ENCODE measurements at places on chromosomes 2 and 18.

DNA sequence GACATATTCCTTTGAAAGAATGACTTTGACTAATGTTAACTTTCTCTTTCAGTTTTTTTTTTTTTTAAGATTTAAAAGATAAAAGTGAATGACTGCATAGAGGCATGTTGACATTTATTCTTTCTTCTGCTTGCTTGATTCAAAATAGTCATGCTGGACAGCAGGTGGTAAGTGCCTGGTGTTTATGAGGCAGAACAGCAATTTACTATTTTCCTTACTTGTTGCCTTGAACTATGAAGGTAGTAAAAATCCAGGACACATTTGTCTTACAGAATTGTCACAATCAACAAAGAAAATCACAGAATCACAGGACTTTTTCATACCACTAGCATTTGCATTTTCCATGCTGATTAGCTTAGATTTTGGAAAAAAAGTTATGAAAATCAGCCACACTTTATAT, 388.3 kb downstream of the CTNNA2 start:
- DNase-seq = no peak

GRCh38 chr2:70204452-70204851, 13.6 kb upstream of the C2orf42 start:
- no peak for DNase-seq

- DNase-seq = no peak
These were observed 228.7 kb downstream of the ATAD2B start for GRCh38 chr2:23698116-23698693.

DNA sequence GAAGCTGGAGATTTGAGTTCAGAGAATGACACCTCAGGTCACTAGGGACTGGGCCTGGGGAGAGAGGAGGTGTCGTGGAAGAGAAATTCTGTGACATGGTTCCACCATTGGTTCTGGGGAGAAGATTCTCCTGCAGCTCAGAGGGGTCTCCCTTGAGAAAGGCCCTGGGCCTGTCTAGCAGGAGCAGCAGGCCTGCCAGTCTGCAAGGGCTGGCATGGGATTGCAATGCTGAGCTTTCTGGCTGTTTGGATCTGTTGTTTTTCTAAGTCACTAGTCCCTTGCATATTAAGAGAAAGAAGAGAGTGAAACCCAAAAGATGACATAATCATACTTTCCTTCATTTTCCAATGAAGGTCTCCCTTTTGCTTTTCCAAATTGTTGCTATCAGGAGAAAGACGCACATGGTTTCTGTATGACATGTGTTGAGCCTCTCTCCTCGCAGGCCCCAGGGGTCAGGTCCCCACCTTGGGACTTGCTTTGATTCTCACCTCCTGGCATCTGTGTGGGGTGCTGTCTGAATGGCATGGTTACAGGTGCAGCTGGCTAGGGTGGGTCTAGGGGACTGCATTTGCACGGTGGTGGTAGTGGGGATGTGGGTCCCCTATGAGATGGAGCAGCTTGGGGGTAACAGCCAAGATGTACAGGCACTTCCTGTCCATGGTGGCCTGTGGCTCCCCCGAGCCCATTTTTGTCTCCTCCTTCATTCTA, 117.8 kb downstream of the GLI2 start:
- no peak for DNase-seq

- DNase-seq = no peak
These were observed 8.3 kb downstream of the KCNF1 start for GRCh38 chr2:10919771-10920621.

GRCh38 chr2:241105641-241106040, 3.6 kb upstream of the MTERF4 start:
- DNase-seq = no peak

GRCh38 chr18:63476668-63477067, at the start of gene SERPINB5:
SERPINB5 (plus strand) TSS chr18:63476958; CDS start chr18:63484429, 7,471 bp downstream.
- DNase-seq = no peak

DNA sequence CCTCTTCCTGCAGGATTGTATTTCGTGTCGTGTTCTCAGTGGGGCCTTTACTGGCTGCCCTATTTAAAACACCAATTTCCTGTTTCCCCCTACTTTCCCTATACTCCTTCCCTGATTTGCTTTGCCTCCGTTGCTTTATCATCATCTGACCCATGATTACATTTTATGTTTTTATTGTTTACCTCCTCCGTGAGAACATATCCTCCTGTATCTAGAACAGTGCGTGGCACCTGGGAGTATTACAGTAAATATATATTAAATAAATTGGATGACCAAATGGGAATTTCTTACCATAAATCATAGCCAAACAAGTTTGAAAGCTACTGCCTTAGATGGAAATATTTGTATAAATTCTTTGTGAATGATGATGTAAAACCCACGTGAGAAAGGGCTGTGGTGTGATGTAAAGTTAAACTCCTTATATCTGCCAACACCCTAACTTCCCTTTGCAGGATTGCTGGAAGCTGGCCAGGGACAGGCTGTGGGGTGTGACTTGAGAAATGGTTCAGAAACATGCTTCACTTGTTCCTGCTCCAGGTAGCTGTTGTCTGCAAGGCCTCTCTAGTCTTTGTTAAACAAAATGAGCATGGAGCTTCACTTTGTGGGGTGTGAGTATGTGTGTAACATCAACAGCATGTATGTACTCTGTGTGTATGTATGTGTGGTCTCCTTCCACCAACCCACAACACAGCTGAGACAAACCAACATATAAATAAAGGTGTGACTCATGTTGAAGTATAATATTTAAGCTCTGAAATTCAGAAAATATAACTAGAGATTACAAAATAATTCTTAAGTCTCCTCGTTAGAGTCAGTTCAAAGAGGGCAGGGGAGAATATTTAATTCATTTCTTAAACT, 40.3 kb downstream of the LHCGR start:
- no peak for DNase-seq

DNA sequence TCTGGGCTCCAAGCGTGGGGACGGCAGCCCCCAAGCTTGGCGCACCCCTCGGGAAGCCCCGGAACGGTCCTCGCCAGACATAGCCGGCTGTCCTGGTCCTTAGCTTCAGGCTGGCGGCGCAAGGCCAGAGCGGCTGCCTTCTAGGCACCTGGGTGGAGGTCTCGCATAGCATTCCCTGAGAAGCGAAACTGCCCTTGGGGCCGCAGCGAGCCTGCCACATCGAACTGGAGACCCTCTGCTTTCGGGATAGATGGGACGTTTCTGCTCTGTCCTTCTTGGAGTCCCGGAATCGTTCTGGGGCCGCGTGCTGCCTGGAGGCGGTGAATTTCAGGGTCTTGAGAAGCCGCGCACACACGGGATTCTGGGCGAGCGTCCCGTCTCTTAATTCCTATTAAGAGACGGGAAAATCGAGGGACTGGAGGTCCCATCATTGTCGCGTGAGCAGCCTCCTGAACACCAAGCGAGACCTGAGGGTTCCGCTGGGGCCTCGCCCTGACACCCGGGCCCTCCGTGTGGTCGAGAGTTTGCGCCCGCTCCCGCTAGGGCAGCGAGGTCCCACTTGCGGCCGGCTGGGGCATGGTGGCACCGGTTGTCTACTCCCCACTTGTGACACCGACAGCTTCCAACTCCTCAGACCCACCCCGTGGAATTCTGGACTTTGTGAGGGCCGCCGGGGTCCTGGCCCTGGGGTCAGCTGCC, 9.7 kb upstream of the EN1 start:
- no peak for DNase-seq

DNA sequence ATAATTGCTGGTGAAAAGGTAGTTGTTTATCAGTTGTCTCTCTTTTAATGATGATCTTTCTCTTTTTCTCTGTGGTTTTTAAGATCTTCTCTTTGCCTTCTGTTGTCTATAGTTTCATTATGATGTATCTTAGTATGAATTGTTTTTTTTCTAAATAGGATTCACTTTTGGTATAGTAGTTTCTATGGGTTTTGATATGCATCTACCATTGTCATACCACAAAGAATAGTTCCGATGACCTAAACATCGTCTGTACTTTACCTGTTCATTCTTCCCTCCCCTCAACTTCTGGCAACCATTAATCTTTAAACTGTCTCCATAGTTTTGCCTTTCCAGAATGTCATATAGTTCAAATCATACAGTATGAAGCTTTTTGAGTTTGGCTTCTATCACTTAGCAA, 19.6 kb downstream of the RDH14 start:
- no peak for DNase-seq

GRCh38 chr2:200426754-200427153, 83.1 kb downstream of the KCTD18 start:
- no peak for DNase-seq

GRCh38 chr2:133985563-133985962, 268.3 kb upstream of the MGAT5 start:
- DNase-seq = no peak

DNA sequence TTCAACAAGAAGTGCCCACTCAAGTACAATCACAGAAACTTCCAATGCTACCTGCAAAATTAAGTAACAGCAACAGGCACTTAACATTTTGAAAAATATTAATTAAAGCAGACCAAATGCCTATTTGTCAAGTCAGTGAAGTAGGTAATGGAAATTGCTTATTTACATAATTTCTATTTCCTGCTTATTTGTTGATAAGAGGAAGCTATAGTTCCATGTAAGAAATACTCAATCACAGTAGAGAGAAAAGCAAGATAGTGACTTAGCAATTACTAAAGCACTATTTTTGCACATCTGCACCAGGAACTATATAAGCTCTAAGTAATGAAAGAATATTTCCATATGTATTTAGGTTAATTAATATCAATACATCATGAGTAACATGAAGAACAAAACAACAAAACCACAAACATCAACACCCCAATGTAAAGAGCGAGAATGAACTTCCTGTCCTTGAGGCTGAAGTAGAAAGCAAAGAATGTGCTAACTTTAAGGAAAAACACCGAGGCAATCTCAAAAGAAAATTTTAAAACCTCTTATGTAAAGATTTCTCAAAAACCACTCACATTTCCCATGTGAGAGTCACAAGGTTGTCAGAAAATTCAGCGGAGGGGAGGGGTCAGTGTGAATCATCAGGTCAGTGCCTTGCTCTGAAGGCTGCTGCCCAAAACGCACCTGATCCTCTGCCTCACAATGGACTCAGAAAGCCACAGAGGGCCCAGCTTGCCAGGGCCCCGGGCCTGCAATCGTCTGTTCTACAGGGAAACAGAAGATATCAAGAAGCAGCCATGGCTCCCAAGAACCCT, 12.5 kb downstream of the NPC1 start:
- DNase-seq = no peak

- no peak for DNase-seq
These were observed 5.1 kb downstream of the SERPINB2 start for GRCh38 chr18:63892566-63892965.

DNA sequence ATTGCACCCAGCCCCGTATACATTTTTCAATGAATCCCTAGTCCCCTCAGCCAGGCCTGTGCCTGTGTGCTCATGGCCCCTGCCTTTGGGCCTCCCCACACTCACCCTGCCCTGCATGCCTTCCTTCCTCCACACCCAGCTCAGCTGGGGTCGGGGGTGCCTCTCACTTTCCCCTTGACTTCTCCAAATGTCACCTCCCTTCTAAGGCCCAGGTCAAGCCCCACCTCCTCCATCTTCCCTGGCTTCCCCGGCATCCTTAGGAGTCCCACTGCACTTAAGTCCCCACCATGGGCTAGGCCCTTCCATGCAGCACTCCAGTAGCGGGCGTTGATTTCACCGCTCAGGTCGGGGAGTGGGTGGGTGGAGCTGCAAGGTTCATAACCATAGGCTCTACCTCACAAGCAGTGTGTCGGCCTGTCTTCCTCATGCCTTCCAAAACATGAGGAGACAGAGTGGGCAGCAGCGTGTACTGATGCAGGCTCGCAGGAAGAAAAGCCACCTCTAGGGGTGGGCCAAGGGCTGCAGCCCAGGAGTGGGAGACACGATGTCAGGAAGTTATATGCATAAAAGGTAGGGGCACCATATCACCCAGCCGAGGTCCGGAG, 47.7 kb downstream of the DNMT3A start:
- DNase-seq = no peak

- no peak for DNase-seq
These were observed 202.0 kb downstream of the HRH4 start for GRCh38 chr18:24662412-24662821.

DNA sequence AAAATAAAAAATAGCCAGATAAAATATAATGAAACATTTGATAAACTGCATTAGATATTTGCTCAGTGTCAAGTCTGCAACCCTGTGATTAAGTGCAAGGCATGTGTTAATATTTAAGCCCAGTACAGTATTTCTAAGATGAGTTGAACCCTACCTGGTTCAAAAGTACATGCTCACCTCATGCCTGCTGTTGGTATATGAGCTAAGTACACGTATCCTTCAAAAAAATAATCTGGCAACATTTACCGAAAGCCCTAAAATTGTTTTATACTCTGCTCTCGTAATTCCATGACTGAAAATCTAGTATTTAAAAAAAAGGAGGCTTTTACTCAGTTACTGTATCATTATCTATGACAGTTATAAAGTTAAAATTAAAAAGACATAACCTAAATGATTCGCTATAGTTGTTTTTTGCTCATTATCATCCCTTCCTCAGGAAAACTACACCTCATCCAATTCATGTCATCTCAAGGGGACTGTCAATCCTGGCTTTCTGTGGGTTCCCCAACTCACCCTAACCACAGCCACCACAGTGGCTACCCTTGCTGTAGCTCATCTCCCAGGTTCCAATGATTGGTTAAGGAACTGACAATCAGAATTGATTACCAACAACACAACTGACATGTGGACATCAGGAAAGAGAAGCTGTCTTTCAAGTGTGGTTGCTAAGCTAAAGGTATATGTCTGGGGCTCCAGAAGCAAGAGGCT, 10.6 kb downstream of the TLK1 start:
- DNase-seq = no peak

DNA sequence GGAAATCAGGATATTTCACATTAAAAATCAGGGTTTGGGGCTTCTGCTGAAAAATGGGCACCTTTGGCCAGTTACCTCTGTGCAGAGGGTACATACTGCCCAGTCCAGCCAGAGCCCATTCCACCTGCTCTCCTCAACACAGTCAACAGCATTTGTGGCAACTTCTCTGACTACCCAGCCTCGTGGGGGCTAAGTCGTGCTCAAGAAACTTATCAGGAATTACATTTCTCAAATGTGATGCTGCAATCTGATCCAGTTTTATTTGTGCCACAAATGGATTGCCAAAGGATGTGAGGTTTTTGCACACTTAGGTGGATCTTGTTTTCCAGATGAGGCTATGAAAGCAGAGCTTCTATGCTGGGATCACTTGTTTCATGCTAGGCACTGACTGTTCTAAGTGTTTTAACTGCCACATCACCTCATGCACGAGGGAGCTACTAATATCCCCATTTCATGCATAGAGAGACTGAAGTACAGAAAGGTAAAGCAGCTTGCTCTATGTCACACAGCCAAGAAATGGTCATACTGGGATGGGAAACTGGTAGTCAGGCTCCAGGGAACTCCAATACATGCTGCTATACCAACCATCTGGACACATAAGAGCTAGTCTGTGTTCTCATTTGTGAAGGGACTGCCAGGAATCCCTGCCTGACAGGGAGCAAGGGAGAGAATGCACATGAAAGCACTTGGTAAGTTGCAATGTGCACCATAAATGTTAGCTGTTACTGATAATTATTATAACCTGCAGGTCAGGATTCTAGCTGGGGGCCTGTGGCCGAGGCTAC, 89.0 kb upstream of the HK2 start:
- DNase-seq = no peak
